Esophagus muscularis mucosa (tissue), 4 donors: ENCODE measurements at places on chromosomes 12 and 14. TPM values are rescaled to one million over a fixed set of nuclear protein-coding genes. Genes with fewer than 3 reads are reported as not detected.

Gene CRIP2
- 283 TPM for total RNA-seq

DNA sequence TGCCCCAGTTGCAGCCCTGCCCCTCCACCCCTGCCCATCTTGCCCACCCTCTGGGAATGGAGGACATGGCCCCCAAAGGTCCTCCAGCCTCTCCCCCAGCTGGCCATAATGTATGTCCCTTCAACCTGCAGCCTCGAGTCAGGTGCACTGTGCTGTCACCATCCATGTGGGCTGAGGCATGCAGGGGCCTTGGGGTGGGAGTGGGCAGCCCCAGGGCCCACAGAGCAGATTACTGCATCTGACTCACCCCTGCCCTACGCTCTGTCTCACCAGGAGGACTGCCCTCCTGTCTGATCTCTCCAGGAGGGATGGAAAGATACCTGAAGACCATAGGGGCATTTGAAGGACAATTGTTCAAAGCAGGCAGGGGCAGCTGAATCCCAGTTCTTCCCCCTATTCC lies 13.3 kb downstream of the SYNDIG1L start:
- H3K27me3 ChIP-seq = peaks cover 65% of the 10 kb centered on the region
- no peak overlapping the region for H3K27ac ChIP-seq
- H3K4me1 ChIP-seq = no peaks in the 10 kb centered on the region
- H3K36me3 ChIP-seq = no peaks in the 10 kb centered on the region
- H3K4me3 ChIP-seq = no peak overlapping the region
- DNase-seq = no peak

Gene SAMD15
- total RNA-seq = 0.42 TPM

DNA sequence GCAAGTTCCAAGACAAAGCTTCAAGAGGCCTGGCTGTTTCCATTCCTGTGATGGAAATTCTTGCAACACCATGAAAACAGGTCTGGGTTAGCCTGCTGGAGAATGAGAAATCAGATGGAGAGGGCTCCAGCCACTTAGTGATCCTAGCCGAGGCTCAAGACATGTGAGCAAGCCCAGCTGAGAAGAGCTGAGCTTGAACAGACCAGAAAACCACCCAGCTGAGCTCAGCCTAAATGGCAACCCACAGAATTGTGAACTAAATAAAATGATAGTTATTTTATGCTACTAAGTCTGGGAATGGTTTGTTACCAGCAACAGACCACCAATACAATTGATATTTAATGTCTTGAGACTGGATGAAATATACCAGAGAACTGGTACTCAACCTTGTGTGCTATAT lies 494.5 kb downstream of the RMST start:
- H3K27ac ChIP-seq = no peak overlapping the region
- H3K4me3 ChIP-seq = no peak overlapping the region
- DNase-seq = no peak
- H3K4me1 ChIP-seq = no peaks in the 10 kb centered on the region
- no peaks in the 10 kb centered on the region for H3K36me3 ChIP-seq

DNA sequence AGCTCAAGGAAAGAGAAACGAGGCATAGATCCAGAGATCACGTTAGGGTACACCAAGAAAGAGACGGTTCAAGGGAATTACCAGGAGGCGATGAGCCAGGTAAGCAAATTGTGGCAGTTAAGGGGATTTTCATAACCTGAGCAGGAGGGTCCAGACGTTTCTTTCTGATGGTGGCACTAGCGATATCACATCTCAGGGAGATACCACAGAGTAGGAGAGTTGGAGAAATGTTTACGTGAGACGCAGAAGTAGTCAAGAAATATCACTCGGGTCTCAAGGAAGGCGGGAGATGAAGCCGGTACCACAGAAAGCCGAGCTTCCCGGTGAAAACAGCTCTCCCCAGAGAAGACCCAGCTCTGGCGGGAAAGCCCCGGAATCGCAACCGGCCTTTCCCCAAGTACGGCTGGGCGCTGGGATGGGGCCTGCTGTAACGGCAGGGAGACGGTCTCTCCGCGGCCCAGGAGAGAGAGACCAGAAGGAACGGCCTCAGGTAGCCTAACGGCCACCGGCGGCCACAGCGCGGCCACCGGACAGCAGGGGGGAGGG lies 485 bp downstream of the SENP1 start:
- peak overlapping the region; percentile 91 for H3K27ac ChIP-seq
- no peak for DNase-seq
- peak overlapping the region; percentile 85 for H3K4me3 ChIP-seq

Gene RAB15
- 3.7 TPM for total RNA-seq

- H3K27me3 ChIP-seq = no peaks in the 10 kb centered on the region
- H3K36me3 ChIP-seq = no peaks in the 10 kb centered on the region
- H3K27ac ChIP-seq = no peak overlapping the region
- no peak overlapping the region for H3K4me3 ChIP-seq
These were observed 2.0 kb upstream of the PCK2 start for GRCh38 chr14:24092110-24092504.

DNA sequence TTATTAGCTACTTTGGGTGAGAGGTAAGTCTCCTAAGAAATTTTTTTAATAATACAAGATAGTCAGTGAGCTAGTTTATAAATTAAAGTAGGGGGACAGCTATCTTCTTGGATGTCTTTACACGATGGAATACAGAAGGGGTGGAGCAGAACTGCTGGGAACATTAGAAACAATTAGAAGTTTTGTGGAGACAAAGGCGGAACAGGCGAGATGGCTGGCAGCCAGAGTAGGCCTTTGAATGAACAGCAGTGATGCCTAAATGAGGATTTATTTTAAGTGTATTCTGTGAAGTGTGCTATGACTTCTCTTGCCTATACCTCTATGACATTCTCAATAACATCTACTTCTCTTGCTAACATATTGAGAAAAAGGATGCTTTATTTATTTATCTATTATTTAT lies 1345.3 kb upstream of the SEL1L start:
- no peaks in the 10 kb centered on the region for H3K36me3 ChIP-seq
- H3K4me3 ChIP-seq = no peak overlapping the region
- no peaks in the 10 kb centered on the region for H3K27me3 ChIP-seq
- H3K4me1 ChIP-seq = no peaks in the 10 kb centered on the region
- no peak for DNase-seq

DNA sequence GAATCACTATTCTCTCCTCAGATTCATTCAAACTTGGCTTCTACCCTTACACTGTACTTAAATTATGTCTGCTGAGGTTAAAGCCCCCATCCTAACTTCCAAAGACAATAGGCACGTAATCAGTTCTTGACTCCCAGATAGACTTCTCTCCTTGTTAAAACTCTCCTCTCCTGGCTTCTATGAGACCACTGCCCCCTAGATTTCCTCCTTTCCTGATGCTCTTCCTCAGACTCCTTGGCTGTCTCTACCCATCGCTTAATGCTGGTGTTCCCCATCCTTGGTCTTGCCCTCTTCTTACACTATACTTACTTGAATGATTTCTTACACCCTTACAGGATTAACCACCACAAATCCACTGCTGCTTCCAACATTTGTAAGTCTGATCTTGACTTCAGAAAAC lies 32.8 kb downstream of the TC2N start:
- H3K27ac ChIP-seq = no peak overlapping the region
- no peak for DNase-seq
- H3K4me1 ChIP-seq = peaks cover 20% of the 10 kb centered on the region
- peaks cover 39% of the 10 kb centered on the region for H3K27me3 ChIP-seq

Gene STXBP6
- total RNA-seq = 36.9 TPM
